ENCODE measurements at places on chromosomes 7 and 10.

DNA sequence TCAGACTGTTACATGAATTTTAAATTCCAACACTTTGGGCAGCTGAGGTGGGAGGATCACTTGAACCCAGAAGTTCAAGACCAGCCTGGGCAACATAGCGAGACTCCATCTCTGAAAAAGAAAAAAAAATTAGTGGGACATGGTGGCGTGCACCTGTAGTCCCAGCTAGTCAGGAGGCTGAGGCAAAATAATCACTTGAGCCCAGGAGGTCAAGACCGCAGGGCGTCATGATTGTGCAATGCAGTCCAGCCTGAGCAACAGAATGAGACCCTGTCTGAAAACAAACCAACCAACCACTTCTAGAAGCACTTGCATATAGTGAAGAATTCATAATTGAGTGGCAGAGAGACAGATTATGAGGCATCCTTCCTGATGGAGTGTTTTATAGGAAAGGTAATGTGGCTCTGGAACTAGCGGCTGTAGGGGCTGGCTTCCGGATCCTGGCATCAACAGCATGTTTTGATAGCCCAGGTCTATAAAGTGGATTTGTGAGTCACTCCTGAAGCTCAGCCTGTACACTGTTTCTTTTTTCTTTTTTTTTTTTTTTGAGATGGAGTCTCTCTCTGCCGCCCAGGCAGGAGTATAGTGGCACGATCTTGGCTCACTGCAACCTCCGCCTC lies 40.3 kb upstream of the RSBN1L start:
- DNase-seq = no peak

- DNase-seq = no peak
Observed at GRCh38 chr10:30782157-30782536, 152.6 kb upstream of the LYZL2 start.

GRCh38 chr7:92409357-92409756 lies 37.9 kb upstream of the GATAD1 start:
- no peak for DNase-seq

GRCh38 chr10:107434201-107434600 lies 269.7 kb upstream of the SORCS1 start:
- DNase-seq = no peak

GRCh38 chr10:59611048-59611447 lies 98.6 kb downstream of the SLC16A9 start:
- no peak for DNase-seq

GRCh38 chr7:54336800-54337199 lies 205.4 kb upstream of the VSTM2A start:
- DNase-seq = no peak

DNA sequence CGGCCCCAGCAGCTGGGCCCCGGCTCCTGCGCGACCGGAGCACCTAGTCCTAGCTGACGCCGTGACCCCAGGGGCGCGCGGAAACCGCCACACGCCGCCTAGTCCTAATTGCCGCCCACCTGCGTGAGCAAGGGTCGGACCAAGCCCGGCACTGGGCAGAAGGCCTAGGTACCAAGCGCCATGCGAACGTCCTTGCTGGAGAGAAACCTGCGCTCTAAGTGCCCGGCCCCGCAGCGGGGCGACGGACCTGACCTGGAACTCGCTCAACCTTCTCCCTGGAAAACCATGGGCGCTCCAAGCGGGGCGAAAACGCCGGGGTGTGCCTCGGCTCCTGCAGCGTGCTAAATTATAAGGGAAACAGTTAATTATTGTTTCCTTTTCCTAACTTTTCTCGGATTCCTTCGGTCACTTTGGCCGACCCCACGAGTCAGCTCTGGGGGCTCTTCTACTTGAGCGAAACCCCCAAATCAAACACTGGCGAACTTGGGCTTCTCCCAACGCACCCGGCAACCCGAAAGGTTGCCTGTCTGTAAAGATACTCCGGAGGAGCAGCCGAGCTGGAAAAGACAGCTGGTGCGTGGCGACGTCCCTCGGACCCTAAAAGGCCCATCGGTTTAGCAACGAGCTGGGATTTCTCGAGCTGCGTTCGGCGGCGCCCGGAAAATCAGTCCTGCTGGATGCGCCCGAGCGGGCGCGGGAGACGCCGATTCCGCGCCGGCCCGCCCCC lies 5.3 kb upstream of the EBF3 start:
- no peak for DNase-seq

GRCh38 chr10:129593953-129594352 lies 126.9 kb downstream of the MGMT start:
- no peak for DNase-seq

DNA sequence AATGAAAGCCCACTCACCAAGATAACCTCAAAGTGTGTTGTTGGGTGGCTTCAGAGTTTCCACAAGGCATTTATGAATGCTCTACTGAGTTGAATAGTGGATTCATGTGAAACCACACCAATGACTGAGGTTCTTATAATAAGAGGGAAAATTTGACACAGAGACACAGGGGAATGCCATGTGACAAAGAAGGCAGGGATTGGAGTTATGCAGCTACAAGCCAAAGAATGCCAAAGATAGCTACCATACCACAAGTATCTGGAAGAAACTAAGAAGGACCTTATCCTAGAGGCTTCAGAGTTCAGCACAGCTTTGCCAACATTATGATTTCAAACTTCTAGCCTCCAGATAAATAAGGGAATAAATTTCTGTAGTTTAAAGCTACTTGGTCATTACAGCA lies 68.0 kb upstream of the PCDH15 start:
- DNase-seq = peak; percentile 46

DNA sequence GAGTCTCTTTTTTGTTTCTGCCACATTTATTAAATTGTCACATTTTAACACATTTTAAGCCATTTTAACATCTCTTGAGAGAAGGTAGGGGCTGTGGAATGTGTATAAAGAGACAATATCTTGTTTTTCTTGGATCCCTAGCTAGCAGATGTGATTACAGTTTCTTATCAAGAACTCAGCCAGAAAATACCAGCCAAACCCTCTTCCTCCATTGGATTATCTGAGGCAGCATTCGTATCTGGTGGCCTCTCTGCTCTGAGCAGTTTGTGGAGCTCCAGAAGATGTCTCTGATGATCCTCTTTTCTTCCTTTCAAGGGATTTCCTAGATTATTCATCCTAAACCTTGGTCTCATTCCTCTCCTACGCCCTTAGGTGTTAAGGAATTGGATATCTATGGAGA lies 35.3 kb upstream of the PFKFB3 start:
- DNase-seq = no peak

GRCh38 chr7:25950488-25951413 lies 201.2 kb upstream of the NFE2L3 start:
- peak; percentile 70 for DNase-seq

DNA sequence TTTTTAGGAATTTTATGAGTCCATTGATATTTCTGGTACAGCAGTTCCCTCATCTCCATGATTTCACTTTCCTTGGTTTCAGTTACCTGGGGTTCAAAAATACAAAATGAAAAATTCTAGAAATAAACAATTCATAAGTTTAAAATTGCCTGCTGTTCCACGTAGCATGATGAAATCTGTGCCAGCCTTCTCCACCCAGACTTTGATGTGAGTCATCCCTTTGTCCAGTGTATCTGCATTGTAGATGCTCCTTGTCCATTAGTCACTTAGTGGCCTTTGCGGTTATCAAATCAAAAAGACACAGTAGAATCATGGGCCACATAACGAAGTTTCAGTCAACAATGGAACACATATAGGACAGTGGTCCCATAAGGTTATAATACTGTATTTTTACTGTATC lies 286.9 kb downstream of the PTEN start:
- DNase-seq = peak; percentile 59

DNA sequence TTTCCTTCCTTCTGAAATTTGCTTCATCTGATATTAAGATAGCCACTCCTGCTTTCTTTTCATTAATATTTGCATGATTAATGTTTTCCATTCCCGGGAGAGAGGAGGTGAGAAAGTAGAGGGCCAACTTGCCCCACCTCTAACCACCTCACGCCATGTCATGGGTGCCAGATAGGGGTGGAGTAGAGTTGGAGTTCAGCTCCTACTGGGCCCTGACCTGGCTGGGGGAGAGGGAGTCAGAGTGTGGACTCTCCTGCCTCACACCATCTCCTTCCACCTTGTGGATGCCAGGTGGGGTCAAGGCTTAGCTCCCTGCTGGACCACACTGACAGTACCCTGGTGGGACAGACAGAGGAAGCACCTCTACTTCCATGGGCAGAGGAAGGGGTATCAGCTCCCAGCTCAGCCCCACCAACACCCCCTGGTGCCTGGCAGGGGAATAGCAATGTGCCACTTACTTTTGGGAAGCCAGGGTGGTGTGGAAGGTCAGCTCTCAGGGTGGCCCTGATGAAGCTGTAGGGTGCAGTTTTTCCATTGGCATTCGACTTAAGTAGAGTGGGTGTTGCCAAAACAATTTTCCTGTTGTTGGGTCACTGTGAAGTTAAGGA lies 28.0 kb downstream of the CHST12 start:
- DNase-seq = no peak

DNA sequence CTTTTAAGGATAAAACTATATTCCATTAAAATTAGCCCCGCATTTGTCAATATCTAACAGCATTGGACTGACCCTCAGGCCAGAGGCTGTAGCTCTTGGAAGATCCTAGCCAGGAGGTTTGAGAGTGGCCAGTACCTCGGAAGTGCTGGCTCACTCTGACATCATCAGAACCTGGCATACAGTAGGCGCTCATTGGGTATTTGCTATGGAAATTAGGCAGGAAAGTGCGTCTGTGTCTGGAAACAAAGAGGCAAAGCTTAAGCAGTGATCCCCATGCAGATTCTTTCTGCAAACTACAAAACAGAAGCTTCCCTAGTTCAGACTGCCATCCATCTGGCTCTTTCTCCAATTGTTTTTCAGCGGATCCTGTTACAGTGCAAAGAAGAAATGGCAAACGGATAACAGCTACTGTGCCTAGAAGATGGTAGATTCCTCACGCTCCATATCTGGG lies 1.7 kb upstream of the PRKCQ start:
- no peak for DNase-seq

DNA sequence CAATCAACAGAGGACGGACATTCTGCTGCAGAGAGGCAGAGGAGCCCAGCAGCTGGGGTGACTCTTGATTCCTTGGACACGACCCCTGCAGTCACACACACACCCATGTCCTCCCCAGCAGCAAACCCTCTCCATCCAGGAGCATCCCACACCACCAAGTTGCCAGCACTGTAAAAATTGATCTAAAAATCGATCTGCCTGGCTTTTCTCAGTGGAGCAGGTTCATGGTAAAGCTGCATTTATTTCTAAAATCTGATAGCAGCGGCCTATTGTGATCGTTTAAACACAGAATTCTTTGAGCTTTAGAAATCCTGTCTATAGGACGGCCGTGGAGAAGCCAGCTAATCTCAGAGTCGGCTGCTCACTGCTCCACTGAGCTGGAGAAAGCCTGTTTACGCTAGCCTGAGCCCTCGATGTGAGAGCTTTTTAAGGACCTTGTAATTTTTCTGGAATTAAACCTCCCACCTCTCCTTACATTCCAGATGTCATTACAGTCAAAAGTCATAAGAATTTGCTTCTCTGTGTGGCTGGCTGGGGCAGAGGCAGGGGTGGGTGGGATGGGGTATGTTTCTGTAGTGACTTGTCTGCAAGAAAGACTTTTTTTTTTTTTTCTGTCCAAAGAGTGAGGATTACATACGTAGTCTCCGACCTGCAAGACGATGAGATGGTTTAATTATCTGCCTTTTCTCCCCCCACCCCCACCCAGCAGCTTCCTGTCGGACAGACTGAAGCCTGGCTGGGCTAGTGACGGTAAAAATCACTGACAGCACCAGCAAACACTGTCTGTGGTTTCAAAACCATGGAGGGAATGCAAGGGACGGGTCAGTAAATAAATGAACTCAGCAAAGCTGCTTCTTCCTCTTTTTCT lies 31.6 kb downstream of the TRIM8 start:
- peak; percentile 66 for DNase-seq

GRCh38 chr10:110176141-110177030 lies 31.0 kb upstream of the MXI1 start:
- DNase-seq = no peak

DNA sequence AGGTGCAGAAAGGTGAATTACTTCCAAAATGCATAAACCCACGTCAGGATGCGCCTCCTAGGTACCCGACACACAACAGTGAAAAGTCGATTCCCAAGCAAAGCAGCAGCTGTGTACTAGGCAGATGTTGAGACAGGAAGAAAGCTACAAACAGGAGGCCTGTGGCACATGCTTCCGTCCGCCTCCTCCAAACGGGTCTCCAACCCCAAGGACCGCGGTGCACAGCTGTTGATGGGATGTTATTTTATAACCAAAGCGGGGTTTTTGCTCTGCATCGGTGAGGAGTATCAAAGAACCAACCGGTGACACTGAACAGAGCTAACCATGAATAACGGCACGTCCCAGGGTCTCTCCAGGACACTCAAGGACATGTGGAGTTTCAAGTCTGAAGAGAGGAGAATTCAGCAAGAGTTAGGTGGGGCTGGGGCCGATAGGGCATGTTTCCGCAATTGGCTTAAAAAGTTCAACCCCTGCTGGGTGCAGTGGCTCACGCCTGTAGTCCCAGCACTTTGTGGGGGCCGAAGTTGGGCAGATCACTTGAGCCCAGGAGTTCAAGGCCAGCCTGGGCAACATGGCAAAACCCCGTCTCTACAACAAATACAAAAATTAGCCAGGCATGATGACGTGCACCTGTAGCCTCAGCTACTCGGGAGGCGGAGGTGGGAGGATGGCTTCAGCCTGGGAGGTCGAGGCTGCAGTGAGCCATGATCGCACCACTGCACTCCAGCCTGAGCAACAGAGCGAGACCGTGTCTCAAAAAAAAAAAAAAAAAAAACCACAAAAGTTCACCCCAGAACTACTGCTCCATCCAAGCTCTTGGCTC lies 108.0 kb downstream of the SMURF1 start:
- DNase-seq = no peak

GRCh38 chr10:773562-774161 lies 84.2 kb upstream of the DIP2C start:
- DNase-seq = no peak

GRCh38 chr7:142717453-142717852 lies 31.8 kb upstream of the PRSS1 start:
- no peak for DNase-seq

- no peak for DNase-seq
Observed at GRCh38 chr10:113340282-113340681, 212.6 kb upstream of the HABP2 start.

- no peak for DNase-seq
Observed at GRCh38 chr10:11104772-11105675, 87.4 kb downstream of the CELF2 start.

DNA sequence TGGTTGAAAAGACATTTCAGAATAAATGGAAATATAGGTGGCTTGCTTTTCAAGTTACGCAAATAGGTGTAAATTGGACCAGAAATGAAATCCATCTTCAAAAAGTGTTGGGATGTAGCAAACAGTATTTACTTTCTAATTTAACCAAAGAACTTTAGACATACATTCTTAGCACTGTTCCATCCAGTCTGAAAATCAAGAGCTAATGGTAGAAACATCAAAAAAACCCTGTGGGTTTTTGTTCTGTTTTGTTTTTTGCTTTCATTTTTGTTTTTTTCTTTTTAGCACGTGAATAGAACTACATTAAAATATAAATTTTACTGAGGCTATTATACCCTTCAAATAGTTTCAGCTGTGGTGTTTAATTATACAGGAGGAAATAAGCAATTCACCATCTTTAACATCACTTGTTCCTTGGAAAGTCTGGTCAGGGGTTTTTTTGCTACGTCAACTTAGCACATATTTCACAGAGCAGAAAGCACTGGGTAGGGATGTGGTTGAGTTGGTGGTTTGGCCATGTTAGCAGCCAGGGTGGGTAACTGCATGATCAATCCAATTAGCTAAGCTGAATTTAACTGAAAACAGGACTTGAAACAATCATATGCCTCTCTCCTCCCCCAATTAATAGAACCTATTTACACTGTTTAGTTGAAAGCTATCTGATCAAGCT lies 275.4 kb upstream of the PFKP start:
- DNase-seq = no peak

- DNase-seq = no peak
Observed at GRCh38 chr10:120132811-120133210, 240.3 kb downstream of the SEC23IP start.
